Aorta (tissue), 5 donors: ENCODE measurements at places on chromosomes 2 and 18. TPM values are rescaled to one million over a fixed set of nuclear protein-coding genes. Genes with fewer than 3 reads are reported as not detected.

The AKAIN1 gene
- not detected for total RNA-seq

DNA sequence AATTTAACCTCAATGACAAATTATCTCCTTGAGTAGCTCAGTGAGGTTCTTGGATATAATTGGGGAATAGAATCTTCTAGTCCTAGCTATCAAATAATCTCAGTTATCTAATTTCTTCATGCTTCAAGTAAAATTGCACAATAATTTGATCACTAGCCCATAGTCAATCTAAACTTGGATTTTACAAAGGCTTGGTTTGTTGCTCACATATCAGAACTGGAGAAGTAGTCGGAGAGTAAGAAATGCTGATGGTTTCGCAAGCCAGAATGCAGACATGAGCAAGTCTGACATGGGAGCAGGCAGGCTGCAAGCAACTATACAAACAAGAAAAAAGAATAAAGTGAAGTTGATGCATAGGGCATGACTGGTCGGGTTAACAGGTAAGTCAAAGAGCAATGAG is 11.7 kb upstream of the PDE11A start:
- DNase-seq: no peak

The CLEC4F gene
- total RNA-seq: 0.72 TPM

DNA sequence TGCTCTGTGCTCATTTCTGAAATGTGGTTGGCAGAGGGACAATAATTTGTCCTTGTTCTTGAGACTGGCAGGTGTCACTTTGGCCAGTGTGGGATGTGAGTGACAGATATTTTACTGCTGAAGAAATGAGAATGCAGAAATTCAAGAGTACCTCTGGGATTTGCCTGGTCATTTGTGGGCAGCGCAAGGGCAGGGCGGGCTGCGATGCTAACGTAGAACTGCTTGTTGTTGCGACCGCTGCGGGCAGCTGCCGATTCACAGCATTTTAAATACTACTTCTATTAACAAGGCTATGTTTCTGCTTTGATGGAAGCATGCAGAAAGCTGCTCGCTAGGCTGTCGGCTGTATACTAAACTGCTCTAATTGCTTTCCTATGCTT is 268.6 kb downstream of the FIGN start:
- no peak for DNase-seq

DNA sequence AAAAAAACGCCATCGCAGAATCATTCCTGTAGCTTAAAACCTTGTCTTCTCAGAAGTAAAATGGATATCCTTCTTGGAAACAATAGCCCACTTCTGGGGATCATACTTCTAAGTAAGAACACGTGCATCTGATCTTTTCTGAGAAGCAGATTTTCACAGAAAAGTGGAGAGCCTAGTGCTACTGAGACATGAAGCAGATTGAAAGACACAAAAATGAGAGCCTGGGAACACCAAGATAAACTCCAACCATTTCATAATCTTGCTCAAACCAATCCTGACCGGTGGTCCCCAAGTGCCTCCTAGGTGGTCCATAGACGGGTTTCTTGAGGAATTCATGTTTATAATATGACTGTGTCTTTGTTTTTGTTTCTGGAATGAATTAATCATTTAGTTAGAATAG is 191.2 kb downstream of the IRS1 start:
- no peak for DNase-seq

DNA sequence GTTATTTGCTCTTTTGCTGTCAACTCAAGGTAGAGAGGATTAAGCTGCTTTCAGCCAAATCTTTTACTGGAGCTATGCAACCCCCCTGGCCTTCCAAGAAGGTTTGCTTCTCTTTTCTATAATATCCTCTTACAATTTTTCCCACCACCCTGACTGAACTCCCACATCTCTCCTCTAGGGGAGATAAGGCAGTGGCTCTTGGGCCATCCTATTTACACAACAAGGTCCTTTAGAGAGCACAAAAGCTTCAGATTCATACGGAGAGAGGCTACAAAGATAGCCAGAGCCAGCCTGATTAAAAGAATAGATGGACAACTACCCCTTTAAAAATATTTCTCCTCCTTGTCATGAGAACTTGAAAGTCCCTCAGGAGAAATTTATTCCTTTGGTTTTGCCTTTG is 95.7 kb downstream of the TPGS2 start:
- DNase-seq: no peak

- DNase-seq: no peak
Measured at GRCh38 chr2:121858369-121858768, 102.9 kb downstream of the TSN start.

- DNase-seq: no peak
Measured at GRCh38 chr2:96916156-96916630, 46.3 kb upstream of the SEMA4C start.

GRCh38 chr2:102932501-102932900 is 170.7 kb downstream of the TMEM182 start:
- no peak for DNase-seq

The MYOM1 gene
- total RNA-seq: 26.3 TPM

The TM4SF20 gene
- total RNA-seq: not detected

GRCh38 chr2:27051902-27052645 is 606 bp downstream of the AGBL5 start:
- peak; percentile 85 for DNase-seq

The AGXT gene
- not detected for total RNA-seq

The MAP4K3 gene
- total RNA-seq: 50.8 TPM

GRCh38 chr18:35581898-35582641 is 530 bp downstream of the GALNT1 start:
- peak; percentile 81 for DNase-seq

- peak; percentile 93 for DNase-seq
Measured at GRCh38 chr18:45617284-45617683, 2.0 kb downstream of the SLC14A2 start.

- DNase-seq: no peak
Measured at GRCh38 chr2:240869956-240870875, 1.6 kb downstream of the AGXT start.

The CRYGD gene
- not detected for total RNA-seq
